ENCODE measurements at places on chromosomes 4 and X.

- DNase-seq: no peak
Observed at GRCh38 chr4:80922941-80923340, 107.6 kb upstream of the BMP3 start.

DNA sequence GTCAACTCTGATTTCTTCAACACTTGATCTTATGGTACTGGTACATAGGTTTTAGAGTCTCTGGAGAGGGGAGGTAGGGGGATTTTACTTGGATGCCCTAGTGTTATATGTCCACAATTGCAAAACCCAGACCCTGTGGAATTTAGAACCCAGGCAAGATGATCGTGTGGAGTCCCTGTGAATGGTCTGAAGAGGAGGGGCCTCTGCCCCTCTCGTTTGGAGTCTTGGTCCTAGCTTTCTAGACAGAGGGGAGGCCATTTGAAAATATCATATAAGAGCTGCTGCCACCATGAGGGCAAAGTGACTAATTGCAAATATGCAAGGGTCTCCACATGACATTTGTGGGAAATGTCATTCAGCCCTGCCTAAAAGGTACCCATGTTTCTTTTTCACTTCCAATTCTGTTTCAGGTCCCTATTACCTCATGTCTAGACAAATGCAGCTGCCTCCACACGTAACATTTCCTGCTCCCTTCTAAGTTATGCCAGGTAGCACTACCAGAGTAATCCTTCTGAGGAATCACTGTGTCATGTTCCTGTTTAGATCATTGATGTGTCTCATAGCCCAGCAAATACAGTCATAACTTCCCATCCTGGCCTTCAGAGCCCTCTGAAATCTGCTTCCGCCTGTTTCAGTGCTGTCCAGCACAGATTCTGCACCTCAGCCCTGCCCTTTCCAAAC, 126.8 kb downstream of the KLHL8 start:
- DNase-seq: peak; percentile 5

DNA sequence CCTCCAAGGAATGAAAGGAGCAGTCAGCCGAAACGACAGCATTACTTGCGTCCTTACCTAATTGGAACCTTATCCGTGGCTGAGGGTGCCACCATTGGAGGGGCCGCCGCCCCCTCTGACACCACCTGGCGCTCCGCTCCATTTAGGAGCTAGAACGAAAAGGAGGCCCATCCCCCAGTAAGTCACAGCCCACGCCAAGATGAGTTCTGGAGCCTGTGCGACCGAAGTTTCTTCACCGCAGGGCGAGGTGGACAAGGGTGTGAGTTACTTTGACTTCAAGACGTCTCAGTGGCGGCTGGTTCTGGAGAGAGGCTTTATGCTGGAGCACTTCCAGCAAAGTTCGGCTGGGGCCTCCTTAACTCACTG, 729 bp upstream of the IRF2 start:
- DNase-seq: peak; percentile 8

DNA sequence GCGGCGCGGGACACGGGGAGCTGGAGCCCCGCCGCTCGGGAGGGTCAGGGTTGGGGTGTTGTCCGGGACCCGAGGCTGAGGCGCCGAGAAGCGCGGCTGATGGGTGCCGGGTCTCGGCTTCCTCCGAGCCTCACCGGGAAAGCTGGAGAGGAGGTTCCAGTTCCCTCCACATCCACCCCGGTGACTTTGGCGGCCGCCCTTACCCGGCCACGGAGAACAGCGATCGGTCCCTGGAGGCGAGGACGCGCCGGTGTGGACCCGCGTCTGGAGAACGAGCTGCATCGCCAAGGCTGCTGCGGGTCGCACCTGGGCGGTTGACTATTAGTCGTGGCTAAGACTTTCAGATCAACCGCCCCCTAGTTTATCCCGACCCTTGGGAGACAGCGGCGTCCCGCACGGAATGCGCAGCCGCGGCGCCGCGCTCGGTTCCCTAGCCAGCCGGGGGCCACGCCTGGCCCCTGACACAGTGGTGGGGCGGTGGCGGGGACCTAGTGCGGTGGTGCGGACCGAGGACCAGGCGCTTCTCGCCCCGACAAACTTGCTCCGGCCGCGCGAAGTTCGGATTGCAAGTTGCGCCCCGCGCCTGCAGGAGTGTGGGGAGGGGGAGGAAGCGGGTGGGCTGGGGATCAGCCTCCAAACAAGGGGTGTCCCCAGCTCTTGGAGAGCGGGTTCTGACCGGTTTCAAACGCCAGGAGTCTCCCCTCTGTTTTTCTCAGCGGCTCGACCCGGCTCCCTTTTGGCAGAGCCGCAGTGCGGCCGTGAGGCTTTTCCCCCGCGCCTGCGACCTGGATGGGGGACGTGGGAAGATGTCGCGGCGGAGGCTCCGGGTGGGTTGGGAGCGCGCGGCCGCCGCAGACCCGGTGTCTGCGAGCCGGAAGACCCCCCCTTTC, 568 bp downstream of the FHDC1 start:
- no peak for DNase-seq

DNA sequence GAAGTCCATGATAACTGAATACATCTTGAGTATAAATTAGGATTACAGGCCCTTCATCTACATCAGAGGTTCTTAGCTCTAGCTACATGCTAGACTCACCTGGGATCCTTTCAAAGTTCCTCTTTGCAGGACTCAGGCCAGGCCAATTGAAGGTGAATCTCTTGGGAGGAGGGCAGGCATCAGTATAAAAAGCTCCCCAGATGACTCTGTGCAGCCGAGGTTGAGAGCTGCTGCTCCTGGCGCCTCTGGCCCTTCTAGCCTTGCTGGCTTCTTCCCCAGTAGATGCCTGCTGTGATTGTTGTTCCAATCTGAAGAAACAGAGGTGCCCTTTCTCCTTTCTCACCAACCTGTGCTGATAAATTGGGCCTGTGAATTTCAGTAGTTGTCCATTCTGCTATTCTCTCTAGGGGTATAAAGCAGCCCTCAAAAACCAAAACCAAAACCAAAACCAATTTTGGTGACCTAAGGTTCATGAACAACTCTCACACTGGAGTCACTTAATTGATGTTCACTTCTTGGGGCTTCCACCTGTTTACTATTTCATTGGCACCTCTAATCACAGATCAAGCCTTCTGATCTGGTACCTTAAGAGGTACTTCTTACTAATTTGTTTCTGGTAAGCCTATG, 78.7 kb downstream of the SUPT20HL2 start:
- DNase-seq: no peak

DNA sequence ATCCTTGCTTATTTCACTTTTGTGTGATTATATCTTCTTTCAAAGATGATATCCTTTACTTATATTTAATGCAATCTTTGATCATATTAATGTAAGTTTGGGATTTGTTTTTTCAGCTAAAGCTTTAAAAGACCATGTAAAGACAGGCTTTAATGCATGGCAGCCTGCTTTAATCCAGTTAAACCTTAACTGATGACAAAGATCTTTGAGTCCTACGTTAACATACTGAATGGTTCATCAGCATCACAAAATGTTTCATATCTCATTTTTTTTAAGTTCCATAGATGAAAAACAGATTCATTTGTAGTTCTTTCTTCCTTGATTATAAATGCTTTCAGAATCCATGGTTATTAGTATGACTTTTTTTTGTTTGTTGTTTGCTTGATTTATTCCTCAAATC, 1102.8 kb downstream of the FSTL5 start:
- no peak for DNase-seq

GRCh38 chr4:51858605-51859202, 15.8 kb downstream of the DCUN1D4 start:
- no peak for DNase-seq

- no peak for DNase-seq
Observed at GRCh38 chrX:116873671-116874070, 410.9 kb upstream of the CT83 start.

DNA sequence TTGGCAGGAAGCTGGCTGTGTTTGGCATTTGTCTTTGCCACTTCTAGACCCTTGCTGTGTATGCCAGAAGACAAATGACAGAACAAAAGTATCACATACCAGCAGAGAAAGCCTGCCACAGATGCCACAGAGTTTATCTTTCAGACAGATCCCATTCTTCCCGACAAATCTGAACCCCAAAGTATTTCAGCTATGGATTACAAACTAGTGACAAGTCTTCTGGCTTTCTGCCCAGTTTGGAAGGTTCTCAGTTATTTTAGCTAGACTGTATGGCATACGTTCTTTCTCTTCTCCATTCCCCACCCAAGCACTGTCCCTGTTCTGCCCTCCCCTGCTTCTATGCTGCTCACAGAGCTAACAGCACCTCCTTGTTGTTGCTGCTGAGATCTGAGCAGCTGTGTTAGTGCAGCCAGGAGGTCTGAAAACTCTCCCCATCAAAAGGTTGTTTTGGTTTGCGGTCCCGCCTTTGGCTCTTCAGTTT, 236.7 kb downstream of the FRAS1 start:
- DNase-seq: no peak

- no peak for DNase-seq
Observed at GRCh38 chr4:150379454-150379853, 202.5 kb upstream of the MAB21L2 start.

- DNase-seq: no peak
Observed at GRCh38 chr4:99817309-99817890, 773 bp downstream of the DAPP1 start.

DNA sequence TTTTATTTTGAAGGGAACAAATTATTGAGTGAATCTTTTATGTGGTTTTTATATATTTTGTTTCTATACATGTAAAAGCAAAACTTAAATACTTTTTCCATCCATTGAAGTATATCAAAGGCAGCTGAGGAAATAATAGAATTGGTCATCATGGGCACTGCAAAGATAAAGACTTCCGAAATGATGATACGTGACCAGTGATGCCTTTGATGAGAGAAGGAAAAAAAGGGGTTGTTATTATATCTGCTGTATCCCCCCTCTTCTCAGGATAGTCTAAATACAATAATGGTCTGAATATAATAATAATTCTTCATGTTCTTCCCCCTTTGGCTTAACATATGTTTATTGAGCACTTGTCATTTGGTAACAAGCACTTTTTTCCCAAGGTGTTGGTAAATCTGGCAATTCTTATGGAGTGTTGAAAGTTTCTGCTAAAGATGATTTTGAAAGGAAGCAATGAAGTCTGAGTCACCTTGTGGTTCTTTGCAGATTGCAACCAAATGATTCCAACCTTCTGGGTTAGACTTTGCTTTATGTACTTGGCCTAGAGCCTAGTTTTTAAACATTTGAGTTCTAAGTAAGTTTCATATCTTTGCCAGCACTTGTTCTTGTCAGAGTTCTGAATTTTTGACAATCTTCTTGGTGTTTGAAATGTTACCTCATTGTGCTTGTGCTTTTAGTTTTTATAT, 60.8 kb downstream of the USP9X start:
- no peak for DNase-seq

GRCh38 chrX:133005042-133005441, 46.6 kb upstream of the HS6ST2 start:
- DNase-seq: no peak

DNA sequence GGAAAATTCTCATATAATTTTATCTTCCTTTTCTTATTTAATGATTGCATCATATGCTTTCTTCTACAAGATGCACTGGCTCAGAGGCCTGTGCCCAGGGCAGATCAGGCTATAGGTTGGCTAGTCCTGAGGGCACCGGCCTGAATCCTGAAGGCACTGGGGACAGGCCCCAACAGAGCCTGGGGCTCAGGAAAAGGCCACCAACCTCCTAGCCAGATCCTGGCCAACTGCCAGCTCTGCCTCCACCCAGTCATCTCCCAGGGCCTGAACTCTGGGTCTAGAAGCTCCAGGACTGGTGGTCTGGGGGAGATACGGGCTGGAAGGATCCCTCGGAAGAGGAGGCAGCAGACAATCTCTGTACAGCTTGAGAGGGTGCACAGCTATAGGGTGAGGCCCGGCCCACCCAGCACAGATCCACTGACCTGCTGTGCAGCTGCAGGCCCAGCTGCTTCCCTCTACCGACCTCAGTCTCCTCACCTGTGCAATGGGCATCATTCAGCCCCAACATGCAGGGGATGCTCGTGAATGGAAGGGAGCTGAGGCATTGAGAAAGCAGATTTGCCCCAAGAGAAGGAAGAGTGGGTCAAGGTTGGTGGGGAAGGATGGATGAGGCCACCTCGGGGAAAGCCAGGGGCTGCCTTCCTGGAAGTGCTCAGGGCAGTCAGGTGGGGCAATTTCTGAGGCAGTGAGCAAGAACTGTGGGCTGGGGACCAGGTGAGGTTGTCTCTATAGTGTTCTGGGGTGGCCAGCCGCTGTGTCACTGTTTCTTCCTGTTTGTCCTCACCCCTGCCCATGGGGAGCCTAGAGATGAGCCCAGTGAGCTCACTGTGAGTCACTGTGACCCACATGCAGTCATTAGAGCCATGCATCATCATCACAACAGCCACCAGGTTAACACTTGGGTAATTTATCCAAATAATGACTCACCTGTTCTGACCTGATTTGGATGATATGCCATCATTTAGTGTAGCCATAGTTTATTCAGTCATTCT, 22.4 kb upstream of the XAGE2 start:
- DNase-seq: no peak

- DNase-seq: no peak
Observed at GRCh38 chr4:24630937-24631336, 46.6 kb upstream of the DHX15 start.

GRCh38 chrX:118519411-118520215, 24.0 kb downstream of the DOCK11 start:
- DNase-seq: no peak

- no peak for DNase-seq
Observed at GRCh38 chr4:121943941-121944340, 7.9 kb downstream of the TRPC3 start.

DNA sequence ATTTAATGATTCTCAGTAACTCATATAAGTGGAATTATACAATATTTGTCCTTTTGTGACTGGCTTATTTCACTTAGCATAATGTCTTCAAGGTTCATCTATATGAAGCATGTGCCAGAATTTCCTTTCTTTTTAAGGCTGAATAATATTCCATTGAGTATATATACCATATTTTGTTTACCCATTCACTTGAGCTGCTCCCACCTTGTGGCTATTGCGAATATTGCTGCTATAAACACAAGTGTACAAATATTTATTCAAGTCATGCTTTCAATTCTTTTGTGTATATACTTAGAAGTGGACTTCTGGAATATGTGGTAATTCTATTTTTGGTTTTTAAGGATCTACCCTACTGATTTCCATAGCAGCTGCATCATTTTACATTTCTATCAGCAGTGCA, 219.1 kb downstream of the MID1 start:
- DNase-seq: no peak

GRCh38 chr4:145404761-145405160, 76.9 kb upstream of the SMAD1 start:
- no peak for DNase-seq

GRCh38 chr4:124343661-124344171, 368.8 kb downstream of the ANKRD50 start:
- no peak for DNase-seq
